ENCODE measurements at places on chromosomes 6 and 20.

DNA sequence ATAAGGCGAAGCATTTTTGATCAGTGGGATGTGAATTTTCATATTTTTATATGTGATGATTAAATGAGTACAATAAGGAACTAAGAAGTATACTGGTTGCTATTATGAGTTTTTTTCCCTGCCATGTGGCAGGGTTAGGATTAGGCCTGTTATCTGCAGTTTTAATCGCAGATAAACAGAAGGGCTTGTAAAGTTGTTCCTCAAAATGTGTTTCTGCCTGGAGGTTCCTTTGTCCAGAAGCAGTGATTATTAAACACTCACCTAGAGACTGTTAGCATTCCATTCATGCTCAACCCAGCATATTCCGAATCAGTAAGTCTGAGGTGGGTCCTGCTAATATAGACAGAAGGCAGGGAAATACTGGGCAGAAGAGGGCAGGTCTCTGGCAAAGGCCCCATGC, 316.0 kb downstream of the CLIC5 start:
- no peak for DNase-seq

DNA sequence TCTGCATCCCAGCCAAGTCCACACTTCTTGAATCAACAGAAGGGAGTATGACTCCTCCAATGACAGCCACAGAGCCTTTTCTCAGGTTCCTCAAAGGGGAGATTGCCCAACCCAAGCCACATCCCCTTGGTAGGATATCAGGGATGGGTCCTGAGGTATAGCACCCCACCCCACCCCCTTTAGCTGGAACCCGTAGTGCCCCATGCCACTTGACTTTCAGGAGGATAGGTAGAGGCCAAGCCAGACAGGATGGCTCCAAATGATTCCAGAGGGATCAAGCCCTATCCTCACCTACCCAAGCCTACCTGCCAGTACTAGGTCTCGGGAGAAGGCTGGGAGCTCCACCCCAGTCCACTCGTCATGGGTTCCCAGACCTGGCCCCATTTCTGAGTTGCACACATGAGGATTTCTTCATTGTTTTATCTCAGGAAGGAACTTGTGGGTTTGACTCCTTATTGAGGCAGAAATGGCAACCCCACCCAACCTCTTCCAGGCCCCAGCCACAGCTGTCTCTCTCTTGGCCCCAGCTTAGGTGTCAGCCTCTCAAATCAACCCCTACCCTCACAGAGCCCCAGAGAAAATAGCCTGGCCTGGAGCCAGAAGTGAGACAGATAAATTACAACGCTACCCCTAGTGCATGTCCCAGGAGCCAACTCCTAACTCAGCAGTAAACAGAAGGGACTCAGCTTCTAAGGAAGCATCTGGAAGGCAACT, 3.6 kb downstream of the CCND3 start:
- DNase-seq = peak; percentile 41

GRCh38 chr6:14787250-14787649, 458.6 kb upstream of the JARID2 start:
- no peak for DNase-seq

- no peak for DNase-seq
Measured at GRCh38 chr6:134822920-134823709, 126.8 kb downstream of the ALDH8A1 start.

GRCh38 chr6:72037006-72037405, 150.7 kb downstream of the RIMS1 start:
- no peak for DNase-seq

GRCh38 chr20:58069796-58070663, 158.4 kb downstream of the ANKRD60 start:
- DNase-seq = no peak

Data from activated naive CD4-positive, alpha-beta T cell (primary cell).